ENCODE measurements at places on chromosomes 7 and 10.

GRCh38 chr7:74288034-74288881 is 949 bp upstream of the CLIP2 start:
- DNase-seq = no peak

GRCh38 chr7:50449501-50449880 is 659 bp downstream of the FIGNL1 start:
- DNase-seq = no peak

DNA sequence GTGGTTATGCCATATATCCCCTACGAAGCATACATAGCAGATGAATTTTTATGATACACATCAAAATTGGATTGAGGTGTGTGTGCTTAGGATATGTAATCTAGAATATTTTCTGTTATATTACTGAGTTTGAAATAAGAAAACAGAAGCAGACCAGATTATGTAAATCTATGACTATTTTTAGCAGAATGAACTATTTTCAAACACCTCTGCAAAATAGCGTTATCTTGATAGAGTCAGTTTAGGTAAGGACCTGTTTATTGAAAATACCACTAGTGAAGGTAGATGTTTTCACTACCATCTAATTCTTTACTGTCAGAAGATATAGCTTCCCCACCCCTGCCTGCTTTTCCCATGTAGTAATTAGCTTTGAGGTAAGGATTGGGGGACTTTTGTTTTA is 9.1 kb downstream of the LANCL2 start:
- DNase-seq = no peak

- no peak for DNase-seq
Measured at GRCh38 chr7:133702078-133702477, 425.1 kb upstream of the LRGUK start.

DNA sequence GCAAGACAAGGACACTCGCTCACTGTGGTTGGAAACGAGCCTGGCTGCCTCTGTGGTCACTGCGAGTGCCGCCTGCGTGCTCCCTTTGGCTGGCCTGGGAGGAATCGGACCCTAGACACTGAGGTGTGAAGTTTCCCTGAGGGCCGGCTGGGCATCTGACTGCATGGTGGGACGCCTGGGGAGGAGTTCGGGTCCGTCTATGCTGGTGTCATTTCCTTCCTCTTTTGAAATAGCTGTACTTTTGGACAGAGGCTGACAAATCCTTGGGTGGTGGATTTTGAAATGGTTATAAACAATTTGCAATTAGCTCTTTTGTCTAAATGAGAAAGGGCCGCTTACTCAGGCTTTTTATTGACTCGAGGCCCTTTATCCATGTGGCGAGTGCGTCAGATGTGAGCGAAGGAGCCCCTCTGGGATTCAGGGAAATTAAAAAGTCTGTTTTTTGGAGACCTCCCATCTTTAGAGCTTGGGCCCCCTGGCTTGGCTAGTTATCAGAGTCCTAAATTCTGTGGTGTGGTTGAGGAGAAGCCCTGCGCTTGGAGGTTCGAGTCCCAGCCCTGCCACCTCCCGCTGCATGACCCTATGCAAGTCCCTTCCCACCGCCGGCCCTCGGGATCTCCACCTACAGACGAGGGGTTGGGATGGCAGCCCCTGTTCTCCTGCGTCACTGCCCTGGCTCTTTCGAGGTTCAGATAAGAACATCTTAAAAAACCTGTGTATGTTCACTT is 147.1 kb downstream of the RGS10 start:
- DNase-seq = no peak

DNA sequence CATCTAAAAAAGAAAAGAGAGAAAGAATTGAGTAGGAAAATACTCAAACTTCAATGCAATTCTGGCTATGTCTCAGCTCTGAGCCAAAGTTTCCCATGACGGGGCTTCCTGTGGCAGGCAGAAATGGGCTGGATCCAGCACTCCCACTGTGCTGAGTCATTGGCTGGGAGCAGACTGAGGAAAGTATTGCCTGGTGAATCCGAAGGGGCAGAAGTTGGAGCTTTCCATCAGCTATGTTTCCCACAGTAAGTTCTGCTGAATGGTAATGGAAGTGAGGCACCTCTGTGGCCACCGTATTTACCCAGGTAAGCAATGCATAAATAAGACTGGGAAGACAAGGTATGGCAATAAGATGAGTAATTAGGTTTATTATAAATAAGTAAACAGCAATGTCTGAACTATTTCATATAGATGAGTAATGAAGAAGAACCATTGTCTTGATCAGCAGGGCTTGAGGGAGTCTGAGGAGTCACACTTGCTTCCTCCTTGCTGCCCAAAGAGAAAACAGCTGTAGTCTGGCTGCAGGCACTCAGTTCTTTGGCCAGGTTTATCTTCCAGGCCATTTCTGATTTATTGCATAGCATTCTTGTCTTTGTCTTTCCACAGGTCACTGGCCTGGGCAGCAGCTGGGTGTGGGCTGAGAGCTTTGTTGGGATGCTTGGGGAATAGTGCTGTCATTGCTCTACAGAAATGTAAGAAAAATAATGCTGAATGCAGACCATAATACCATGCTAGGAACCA is 255.3 kb downstream of the DNAJB9 start:
- DNase-seq = no peak

DNA sequence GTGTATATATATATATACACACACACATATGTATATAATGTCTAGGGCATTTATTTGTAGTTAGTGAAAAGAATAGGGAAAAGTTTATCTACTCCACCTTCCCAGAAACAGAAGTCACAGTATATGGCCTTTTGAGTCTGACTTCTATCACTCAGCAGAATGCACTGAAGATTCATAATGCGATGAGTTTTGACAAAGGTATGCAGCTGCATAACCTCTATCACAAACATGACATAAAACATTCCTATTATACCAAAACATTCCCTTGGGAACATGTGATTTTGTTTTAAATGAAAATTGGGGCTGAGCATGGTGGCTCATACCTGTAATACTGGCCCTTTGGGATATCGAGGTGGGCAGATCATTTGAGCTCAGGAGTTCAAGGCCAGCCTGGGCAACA is 137.3 kb upstream of the EEPD1 start:
- DNase-seq = no peak

DNA sequence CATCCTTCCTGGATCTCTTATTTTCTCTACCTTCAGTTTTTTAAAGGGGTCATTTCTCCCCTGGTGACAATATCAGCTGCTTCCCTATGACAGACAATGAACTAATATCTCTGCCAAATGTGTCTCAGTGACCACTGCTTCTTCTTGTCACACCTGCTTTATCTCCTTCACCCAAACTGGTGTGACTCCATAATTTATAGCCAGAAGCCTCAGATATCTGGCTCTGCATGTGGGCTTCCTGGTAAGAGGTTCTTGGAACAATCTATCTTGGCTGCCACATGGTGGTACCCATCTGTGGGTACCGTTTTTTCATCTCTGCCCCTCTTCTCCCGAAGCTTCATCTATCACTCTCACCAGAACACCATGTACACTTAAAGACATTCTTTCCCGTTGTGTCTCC is 37.0 kb downstream of the CPVL start:
- no peak for DNase-seq

DNA sequence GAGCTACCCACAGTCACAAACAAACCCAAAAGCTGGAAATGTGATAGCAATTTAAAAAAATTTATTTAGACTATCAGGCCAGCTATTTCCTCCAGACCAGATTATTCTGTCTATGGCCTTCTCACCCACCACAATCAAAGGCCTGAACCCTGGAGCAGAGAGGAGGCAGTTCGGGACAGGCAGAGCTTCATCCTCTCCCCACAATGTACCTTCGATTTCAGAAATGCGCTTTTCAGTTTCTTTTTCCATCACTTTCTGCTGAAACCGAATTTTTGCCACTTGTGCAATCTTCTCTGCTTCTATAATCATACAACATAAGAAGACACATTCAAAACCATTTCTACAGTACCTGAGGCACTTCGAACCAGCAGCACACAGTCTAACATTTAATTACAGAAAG is 29.9 kb downstream of the ERLIN1 start:
- no peak for DNase-seq

DNA sequence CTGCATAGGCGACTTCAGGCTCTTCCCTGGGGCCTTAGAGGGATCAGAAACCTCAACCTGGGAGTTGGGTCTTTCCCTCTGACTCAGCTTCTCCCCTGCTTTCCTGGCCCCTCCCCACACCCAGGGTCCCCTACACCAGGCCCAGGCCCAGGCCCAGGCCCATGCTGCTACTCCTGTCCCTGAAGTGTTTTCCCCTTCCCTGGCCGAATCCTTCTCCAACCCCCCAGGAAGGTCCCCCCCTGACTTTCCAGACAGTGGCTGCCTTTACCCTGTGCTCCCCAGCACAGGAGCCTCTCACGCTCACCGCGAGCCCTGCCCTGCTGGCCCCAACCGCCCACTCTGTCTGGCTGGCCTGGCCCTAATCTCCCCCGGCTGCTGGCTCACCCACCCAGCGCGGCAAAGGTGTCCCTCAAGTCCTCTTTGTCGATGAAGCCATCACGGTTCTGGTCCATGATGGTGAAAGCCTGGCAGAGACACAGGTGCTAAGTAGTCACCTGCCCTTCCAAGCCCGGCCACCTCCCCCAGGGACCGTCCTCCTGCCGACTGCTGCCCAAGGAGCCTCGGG is 6.4 kb downstream of the MYL10 start:
- DNase-seq = no peak

DNA sequence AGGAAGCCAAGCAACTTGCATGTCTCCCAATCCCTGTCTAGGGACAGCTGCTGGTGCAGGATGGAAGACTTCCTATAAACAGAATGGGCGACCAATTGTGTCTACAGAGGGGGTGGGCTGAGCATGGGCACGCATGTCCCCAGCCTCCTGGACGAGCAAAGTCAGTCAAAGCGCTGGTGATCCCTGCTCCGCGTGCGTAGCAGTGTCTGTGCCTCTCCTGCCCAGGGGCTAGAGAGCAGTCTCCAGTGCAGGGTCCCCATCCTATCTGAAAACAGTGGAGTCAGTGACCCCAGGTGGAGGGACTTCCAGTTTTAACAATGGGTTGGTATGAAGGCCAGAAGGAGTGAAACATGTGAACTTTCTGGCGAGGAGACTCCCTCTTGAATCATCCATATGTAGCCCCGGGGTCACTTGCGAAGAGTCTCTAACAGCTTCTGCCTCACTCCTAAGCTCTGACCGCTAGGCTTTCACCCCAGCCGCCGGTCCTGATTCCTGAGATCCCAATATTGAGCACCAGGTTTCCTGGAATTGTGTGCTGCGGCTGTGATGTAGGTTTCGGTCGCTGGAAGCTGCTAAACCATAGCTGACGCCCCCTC is 714 bp upstream of the CASP2 start:
- DNase-seq = no peak

DNA sequence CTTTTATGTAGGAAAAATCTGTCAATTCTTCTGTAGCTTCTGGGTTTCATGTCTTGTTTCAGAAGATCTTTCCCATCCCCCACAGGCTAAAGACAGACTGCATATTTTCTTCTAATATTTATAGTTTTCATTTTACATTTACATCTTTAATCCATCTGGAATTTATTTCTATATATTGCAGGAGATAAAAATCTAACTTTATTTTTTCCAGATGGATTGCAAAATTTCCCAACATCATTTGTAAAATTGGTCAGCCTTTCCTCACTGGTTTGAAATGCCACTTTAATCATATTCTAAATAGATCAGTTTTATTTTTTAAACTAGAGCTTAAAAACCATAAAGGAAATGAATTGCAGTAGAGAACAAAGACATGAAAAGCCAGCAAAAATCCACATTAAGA is 46.9 kb downstream of the TMEM26 start:
- no peak for DNase-seq

DNA sequence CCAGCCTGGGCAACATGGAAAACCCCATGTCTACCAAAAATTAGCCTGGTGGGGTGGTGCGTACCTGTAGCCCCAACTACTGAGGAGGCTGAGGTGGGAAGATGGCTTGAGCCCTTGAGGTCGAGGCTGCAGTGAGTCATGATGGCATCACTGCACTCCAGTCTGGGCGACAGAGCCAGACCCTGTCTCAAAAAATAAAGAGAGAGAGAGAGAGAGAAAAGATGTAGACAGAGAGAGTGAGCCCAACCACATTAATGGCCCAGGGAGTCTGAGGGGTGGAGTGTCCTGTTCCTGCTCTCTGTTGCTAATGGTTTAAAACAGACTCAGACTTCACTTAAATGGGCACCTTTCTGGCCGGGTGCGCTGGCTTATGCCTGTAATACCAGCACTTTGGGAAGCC is 455.7 kb upstream of the GALNT17 start:
- DNase-seq = no peak

- no peak for DNase-seq
Measured at GRCh38 chr7:42677751-42678699, 233.8 kb downstream of the C7orf25 start.

GRCh38 chr10:4243651-4244050 is 458.6 kb upstream of the KLF6 start:
- DNase-seq = no peak

DNA sequence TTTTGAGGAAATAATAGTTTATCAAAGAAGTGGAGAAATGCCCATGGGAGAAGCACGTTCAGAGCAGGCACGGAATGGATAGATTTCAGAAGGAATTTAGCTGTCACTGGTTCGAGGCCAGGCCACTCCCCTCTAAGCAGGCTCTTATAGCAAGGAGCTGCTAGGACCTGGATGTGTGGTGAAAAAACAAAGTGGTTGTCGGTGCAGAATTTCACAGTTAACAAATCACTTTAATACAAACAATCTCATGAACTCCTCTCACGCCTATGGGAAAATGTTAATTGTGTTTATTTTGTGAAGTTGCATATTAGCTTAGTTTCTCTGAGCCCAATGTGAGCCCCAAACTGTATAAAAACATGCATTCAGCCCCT is 176.3 kb downstream of the PKD1L1 start:
- DNase-seq = no peak

DNA sequence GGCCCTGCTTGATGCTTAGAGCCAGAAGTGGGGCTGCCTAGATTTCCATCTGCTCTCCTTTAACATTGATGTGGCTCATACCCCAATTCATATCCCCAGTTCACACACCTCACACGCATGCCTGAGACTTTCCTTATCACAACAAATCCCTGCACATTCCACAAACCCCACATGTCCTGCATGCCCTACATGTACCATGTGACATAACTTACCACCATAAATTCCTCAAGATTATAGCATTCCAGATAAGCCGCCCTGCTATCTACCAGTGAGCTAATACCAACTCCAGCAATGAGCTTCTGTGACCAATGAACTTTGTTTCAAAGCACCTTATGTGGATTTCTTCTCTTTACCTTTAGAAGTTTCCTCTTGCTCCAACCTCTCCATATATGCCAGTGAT is 104.7 kb upstream of the RAB11FIP2 start:
- no peak for DNase-seq
